RCC 7860 (cell line): ENCODE measurements at places on chromosomes 16 and 17.

- no peak for DNase-seq
Observed at GRCh38 chr16:787321-787966, 737 bp downstream of the RPUSD1 start.

DNA sequence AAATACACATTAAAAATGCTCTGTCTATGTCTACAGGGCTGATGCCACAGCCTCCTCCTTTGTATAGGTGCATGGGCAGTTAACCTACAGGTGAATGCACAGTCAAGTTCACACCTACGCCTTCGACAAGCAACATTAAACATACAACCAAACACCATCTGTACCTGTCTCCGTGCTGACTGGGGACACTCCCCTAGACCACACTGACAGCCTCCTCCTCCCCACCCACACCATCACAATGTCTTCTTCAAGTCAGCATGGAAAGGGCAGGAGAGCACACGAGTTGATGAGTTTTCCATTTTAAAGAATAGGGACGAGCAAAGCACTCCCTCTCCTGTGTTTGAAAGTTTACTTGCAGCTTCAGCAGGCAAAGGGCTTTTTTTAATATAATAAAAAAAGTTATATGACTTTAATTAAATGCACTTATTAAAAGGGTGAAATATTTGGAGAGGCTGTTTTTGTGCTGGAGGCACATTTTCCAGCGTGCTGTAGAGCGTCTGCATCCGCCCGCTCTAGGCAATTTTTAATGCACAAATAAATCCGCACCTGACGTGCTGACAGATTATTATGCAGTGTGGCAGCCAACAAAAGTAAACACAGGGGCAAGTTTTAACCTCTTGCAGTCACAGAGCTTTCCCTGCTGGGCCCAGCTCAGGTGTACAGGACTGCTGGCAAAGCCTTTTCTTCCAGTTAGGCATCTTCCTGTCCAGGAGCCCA, 367.9 kb downstream of the SOX9 start:
- DNase-seq: no peak

DNA sequence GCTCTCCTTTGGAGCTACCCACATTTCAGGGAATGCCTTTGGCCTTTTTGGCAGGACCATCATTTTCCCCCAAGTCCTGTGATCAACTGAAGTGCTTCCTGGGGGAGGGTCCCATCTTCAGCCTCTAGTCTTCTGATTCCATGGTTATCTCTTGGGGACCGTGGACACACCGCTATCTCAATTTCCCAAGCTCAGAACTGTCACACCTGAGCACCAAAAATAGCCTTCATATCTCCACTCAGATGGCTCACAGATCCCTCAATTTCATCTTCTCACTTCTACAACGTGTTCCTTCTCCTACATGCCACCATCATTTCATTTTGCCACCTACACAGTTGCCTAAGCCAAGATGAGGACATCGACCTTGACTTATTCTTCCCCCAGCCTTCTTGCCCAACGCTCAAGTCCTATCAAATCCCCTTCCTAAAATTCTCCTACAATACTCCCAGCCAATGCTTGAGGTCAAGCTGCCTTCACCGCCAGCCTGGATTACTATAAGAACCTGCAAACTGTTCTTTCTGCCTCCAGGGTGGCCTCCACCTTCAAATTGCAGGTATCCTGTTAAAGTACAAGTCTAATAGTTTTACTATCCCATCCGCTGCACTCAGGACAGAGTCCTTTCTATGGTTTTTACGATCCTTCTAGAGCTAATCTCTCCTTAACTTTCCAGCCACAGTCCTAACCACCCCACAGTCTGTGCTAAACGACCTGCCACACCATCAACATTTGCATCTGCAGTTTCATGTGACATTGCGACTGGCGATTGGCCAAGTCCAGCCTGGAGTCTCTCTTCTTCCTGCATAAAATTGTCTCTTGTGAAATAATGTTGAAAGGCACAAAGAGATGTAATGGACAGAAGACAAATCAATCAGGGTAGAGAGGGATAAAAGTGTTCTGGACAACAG, 6.2 kb downstream of the ATP6V0D1 start:
- DNase-seq: no peak

DNA sequence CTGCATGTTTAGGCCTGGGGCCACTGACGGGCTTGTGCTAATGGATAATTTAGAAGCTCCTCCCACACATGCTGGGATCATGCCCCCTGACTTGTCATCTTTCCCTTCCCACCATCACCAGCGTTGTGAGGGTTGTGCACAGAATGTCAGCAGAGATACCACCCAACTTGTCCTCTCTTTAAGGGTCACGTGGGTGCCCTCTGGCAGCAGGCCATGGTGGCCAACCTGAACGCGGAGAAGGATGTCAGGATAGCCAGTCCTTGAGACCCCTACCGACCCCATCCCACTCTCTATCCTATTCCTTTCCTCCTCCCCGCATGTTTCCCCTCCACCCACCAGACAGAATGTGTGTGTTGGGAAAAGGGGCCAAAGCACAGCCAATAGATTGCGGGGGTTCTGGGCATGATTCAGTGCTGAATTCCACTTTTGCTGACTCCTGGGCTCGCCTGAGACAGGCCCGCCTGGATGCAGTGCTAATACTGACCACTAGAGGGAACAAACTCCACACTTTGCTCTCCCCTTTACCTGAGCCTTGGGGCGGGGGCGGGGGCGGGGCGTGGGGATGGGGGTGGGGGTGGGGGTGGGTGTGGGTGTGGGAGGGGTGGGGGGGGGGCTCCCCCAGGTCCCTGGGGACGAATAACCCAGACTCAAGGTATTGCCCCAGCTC, at the start of gene GH2:
Gene GH2, minus strand, starts transcription at position 10 of the 667 bp plus-strand sequence. CDS start 143 bp downstream, outside the sequence.
- DNase-seq: peak; percentile 27

DNA sequence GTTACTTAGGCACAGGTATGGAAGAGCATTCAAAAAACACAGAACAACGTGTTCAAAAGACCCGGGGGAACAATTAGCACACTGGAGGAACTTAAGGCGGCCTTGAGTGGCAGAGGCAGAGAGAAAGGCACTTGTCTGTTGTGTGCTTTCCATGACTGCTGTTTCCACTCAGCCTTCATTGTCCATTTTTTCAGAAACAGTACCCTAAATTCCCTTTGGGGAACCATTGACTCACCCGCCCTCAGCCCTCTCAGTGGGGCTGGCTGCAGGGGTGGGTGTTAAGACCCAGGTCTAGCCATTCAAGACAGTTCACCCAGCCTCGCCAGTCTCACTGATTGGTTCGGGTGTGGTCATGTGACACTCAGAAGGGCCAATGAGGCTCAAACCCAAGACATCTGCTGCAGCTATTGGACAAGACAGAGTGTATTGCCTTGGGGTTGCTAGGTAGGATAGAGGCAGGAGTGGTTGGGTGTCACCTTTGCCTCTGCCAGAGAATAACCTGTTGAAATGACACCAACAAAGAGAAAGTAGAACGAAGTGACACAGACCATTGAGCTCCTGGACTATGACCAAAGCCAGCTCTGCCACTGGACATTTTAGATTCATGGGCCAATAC, 19.6 kb upstream of the CEP20 start:
- DNase-seq: no peak

DNA sequence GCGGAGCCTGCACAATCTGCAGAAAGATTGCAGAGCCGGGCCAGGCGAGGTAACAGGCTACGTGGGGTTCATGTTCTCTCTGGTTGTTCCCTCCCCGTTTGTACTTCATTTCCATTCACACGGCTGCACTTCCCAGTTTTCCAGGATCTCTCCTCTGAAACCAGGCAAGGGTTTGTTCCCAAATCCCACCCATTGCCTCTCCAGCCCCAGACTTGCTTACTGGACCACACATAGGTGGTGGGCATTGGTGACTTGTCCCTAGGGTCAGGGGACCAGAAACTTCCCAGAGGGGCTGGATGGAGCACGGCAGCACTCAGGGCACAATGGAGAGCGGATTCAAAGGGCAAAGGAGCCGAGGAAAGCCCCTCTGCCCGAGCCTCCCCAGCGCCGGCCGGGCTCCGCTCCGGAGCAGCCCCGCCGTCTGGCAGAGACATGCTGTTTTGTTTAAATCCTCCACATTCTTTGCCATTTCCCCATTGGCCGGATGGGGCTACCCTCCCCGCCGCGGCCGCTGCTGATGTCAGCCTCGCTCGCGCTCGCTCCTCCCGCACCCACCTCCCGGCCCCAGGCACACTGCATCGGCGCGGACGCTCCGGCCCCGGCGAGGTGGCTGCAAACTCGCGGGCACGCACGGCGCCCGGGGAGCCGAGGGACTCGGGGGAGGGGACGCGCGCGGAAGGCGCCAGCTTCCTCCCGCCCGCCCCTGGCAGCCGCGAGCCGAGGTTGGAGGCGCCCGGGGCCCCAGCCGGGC, at the start of gene PITPNC1:
Gene PITPNC1, plus strand, starts transcription at position 545 of the 751 bp plus-strand sequence.
- DNase-seq: peak; percentile 62

GRCh38 chr17:4119299-4119698, 23.5 kb downstream of the ZZEF1 start:
- DNase-seq: no peak

- DNase-seq: no peak
Observed at GRCh38 chr17:29595943-29596774, 3.2 kb downstream of the ANKRD13B start.

DNA sequence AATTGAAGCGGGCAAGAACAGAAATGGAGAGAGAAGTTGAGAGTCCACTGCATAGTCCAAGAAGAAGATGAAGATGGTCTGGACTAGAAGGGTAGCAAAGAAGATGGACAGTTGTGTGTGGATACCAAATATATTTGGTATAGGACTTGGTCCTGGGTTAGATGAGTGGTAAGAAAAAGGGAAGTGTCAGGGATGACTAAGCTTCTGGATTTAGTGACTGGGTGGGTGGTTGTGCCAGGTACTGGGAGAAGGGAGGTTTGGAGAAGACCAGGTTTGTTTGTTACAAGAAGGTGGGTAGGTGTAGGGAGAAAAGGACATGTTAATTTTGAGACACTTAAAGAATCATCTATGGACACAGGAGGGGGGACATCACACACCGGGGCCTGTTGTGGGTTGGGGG, 5.4 kb downstream of the VMP1 start:
- no peak for DNase-seq

DNA sequence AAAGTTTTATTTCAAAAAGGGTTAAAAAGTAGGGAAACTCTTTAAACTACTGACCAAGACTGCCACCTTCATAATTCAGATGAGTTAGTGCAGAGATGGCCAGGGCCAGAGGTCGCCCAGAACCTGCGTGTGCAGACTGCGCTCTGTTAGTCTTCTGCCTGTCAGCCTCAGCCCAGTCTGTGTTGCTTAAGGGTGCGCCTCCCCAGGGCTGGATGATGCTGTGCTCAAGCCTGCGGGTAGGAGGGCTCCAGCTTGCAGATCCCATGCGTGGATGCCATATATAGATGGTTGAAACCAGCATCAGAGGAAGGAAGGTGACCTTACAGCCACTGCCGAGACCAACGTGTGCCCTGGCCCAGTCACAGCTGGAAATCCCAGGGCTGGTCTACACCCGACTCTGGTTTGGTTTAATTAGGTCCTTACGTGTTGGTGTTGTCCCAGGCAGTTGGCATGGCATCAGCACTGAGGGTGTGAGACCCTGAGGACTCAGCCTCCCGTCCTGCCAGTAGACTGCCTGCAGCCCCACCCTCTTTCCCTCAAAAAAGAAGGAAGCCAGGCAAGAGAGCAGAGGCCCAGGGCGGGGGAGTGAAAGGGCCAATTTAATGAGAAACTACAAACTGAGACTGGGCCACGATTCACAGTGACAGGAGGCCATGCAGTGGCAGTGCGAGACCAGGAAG, 27.7 kb downstream of the CDIP1 start:
- no peak for DNase-seq

- DNase-seq: no peak
Observed at GRCh38 chr17:16945663-16946218, 26.2 kb downstream of the TNFRSF13B start.

DNA sequence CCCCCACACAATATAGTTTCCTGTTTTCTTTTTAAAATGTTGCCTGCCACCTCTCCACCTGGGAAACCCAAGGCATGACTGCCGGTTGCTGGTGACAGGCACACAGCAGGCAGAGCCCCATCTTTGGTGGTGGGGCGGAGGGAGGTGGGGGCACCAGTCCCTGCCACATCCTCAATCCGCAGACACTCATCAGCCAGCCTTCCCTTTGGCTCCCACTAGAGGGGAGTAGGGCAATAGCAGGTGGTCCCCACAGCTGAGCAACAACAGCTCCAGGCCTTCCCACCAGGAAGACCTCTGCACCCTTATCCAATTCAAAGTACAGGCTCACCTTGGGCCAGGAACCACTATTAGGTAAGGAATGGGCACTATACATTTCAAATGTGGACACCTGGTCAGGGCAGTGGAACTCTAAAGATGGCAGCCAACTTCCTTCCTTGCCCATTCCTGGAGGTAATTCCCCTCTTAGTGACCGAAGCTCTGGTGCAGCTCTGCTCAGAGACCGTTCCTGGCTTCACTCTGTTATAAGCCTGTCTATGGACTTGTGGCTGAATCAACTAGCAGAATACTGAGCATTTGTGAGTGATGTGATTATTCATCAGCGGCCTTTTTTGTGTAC, 13.9 kb downstream of the RECQL5 start:
- peak; percentile 23 for DNase-seq

DNA sequence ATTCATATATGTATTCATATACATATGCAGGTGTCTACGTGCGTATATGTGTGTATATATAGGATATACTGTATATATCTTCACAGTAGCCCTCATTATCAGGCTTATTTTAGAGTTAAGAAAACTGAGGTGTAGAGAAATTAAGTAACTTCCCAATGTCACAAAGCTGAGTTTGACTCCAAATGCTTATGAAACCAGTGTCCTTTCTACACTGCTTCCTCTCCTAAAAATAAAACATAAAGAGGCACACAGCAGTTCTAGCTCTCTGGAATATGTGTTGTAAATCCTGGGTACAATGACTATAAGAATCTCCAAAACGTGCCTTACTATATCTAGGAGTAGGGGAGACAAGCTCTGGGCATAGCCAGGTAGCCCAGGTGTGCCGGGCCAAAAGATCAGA, 40.0 kb upstream of the CCL1 start:
- DNase-seq: no peak

DNA sequence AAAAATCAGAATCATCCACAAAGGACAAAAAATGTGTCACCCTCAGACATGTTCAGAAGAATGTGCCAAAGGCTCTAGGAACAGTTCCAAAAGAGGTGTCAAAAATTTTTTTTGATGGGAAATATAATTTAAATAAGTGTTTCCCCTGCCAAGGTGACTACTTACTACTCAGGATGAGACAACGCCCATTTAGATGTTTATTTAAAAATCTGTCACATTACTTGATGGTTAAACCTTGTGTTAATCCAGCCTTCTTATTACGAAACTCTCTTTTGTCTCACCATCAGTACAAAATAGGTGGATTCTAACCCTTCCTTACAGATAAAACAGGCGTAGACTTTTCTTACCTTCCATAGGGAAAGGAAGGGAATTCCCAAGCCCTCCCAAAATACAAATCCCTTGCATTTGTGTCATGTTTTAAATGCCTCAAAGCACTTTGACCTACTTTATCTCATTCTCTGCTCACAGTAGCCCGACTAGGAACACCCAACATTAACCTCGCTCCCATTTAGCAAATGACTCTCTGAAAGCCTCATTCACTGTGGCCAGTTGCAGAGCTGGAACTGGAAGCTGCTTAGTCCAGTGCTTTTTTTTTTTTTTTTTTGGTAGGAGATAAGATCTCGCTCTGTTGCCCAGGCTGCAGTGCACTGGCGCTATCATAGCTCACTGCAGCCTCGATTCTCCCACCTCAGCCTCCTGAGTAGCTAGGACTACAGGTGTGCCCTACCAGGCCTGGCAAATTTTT, 5.8 kb upstream of the GNA13 start:
- peak; percentile 20 for DNase-seq
